Occipital lobe (tissue), 3 donors: ENCODE measurements at places on chromosomes 3 and 15. TPM values are rescaled to one million over a fixed set of nuclear protein-coding genes. Genes with fewer than 3 reads are reported as not detected.

Gene P2RY13
- 3.6 TPM for total RNA-seq

Gene YEATS2
- 62.1 TPM for total RNA-seq

Gene FILIP1L
- 1.2 TPM for total RNA-seq

Gene ZNF660
- 14.3 TPM for total RNA-seq

Gene PIF1
- 0.47 TPM for total RNA-seq

Gene DPPA4
- under 0.01 TPM for total RNA-seq

Gene PROK2
- total RNA-seq, result 0.94 TPM

Gene RBMS3
- 19.8 TPM for total RNA-seq

Gene SEMA3G
- 3.0 TPM for total RNA-seq

Gene ATP2C1
- total RNA-seq, result 183 TPM

Gene SERPINI2
- total RNA-seq, result 2.0 TPM

Gene CKMT1A
- total RNA-seq, result 5.6 TPM

Gene STRA6
- total RNA-seq, result 2.3 TPM

Gene PLSCR2
- not detected for total RNA-seq

Gene SOX14
- not detected for total RNA-seq

Gene EFL1
- 38.7 TPM for total RNA-seq

Gene PCOLCE2
- 4.5 TPM for total RNA-seq

Gene LRRN1
- total RNA-seq, result 21.4 TPM

Gene PEAK1
- 25.4 TPM for total RNA-seq

Gene GRM7
- 98.9 TPM for total RNA-seq

Gene SYNPR
- 56.5 TPM for total RNA-seq

Gene CILP
- total RNA-seq, result 0.31 TPM

Gene CHDH
- total RNA-seq, result 1.4 TPM

Gene OSBPL10
- 14.0 TPM for total RNA-seq

Gene GOLGA8N
- 1.4 TPM for total RNA-seq

Gene GNAI2
- 84.5 TPM for total RNA-seq

Gene MST1R
- total RNA-seq, result 0.31 TPM

Gene RTP1
- not detected for total RNA-seq

Gene BFSP2
- total RNA-seq, result 1.1 TPM

Gene EFHB
- not detected for total RNA-seq

Gene MYZAP
- total RNA-seq, result 1.1 TPM

Gene APOD
- 3.6 TPM for total RNA-seq

Gene GCHFR
- 1.9 TPM for total RNA-seq

Gene CD200R1
- 0.62 TPM for total RNA-seq

Gene RHCG
- total RNA-seq, result 2.7 TPM

Gene POLR2M
- 305 TPM for total RNA-seq

Gene GPR87
- not detected for total RNA-seq

Gene PARP14
- 11.2 TPM for total RNA-seq

Gene CCDC39
- 0.62 TPM for total RNA-seq

Gene ISLR
- total RNA-seq, result 8.9 TPM

Gene MESP2
- not detected for total RNA-seq

Gene ACAD9
- 27.6 TPM for total RNA-seq

Gene C3orf80
- 15.0 TPM for total RNA-seq

Gene IL5RA
- 0.78 TPM for total RNA-seq

Gene ADAMTS9
- total RNA-seq, result 17.3 TPM
